GM20000 (cell line): ENCODE measurements at places on chromosomes 6 and 20.

DNA sequence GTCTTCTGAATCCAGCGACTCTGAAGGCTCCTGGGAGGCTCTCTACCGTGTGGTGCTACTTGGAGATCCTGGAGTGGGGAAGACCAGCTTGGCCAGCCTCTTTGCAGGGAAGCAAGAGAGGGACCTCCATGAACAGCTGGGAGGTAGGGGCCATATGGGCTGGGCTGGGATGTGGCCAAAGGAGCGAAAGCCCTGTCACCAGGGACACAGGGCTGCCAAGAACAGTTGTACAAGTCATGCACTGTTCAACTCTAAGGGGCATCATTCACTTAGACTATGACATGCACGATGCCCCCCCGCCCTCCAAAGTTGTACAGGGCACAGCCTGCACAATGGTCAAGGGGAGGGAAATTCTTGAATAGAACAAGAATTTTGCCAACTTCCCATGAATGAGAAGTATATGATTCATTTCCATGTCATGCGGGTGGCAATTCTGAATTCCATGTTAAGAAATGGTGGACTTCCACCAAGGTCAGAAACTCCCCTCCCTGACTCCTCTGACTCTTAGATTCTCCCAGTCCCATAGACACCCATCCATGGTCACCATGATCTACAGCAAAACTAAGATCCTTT is 1.6 kb downstream of the REM1 start:
- DNase-seq = no peak

DNA sequence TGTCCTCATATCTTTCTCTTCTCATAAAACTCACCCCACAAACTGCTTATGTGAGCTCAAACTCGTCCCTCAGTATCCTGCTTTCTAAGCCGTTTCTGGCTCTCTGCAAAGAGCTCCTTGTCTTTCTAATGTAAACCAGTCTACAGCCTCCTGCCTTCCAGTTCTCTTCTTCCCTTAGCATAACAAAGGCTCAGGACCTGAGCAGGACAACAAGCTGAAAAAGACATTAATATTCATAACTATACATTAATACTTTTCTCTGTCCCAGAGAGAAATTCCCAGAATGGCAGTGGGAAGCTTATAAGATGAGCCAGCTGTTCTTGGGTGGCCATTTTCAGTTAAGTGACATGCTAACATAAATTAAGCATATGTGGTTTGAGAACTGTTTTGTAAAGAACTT is 207.0 kb upstream of the TCF21 start:
- no peak for DNase-seq

DNA sequence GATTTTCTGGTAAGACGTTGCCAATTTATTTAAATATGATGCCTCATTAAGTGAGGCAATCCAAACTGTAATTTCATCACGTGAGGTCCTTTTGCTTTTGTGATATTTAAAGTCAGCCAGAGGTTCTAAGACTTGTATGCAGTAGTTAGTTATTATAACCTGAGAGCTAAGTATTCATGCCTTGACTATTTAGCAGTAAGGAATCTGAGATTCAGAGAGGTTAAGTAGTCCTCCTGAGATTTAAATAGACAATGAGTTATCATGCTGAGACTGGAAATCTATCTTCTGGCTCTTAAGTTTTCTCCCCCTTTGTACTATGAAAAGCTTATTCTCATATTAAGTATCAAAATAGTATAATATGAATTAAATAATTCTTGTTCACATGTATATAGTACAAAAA is 158.0 kb downstream of the UTRN start:
- DNase-seq = no peak

DNA sequence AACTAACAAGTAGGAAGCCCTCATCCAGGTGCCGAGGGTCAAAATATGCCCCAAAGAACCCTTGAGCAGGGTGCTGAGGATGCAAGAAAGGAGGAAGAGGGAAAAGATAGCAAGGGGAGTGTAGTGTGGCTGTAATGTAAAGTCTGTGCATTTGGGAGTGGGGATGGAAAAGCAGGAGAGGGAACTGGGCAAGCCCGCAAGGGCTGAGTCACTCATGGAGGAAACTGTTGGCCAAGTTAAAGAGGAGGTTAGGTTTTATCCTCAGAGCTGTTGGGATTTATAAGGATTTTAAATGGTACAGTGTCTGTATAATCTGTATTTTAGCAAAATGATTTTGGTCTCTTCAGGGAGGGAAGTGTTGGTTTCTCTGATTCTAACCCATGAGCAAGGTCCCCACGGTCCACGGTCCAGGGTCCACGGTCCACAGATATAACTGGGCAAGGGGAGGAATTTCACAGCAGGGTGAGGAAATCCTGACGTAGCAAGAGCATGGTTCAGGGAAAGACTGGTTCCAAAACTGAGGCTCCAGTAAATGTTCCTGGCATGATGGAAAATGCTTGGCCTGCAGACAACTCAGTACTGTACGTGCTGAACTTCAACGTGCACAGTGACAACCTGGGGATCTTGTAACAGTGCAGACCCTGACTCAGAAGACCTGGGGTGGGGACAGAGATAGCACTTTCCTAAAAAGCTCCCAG is 759.8 kb downstream of the PTPRT start:
- DNase-seq = no peak

DNA sequence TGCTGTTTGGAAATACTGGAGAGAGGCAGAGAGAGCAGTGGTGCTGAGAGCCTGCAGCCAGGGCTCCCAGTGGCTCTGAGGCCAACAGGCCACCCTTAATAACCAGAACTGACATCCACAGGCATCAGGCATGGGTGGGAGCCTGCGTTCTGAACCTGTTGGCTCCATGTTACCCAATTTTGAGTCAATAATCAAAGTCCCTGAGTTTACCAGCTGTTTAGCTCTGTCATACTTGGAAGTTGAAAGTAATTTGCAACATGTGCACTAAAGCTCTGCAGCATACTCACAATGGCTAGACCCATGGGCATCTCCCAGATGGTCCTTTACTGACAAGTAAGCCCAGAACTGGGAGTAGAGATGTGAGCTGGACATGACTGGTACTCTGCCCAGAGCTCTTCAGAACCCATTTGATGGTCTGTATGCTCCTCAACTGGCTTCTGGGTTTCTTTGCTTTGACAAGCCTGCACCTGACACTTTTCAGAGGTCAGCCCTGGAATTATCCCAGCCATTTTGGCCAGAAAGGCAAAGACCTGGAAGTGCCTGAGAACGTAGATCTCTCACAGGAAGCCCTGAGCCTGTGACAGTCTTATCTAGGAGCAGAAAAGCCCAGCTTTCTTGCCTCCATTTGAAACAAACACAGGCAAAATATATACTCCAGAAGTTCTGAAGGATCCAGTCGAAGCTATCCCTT is 122.4 kb upstream of the CITED2 start:
- DNase-seq = no peak
